Esophagus squamous epithelium (tissue), 5 donors: ENCODE measurements at places on chromosomes 13 and 19. TPM values are rescaled to one million over a fixed set of nuclear protein-coding genes. Genes with fewer than 3 reads are reported as not detected.

DNA sequence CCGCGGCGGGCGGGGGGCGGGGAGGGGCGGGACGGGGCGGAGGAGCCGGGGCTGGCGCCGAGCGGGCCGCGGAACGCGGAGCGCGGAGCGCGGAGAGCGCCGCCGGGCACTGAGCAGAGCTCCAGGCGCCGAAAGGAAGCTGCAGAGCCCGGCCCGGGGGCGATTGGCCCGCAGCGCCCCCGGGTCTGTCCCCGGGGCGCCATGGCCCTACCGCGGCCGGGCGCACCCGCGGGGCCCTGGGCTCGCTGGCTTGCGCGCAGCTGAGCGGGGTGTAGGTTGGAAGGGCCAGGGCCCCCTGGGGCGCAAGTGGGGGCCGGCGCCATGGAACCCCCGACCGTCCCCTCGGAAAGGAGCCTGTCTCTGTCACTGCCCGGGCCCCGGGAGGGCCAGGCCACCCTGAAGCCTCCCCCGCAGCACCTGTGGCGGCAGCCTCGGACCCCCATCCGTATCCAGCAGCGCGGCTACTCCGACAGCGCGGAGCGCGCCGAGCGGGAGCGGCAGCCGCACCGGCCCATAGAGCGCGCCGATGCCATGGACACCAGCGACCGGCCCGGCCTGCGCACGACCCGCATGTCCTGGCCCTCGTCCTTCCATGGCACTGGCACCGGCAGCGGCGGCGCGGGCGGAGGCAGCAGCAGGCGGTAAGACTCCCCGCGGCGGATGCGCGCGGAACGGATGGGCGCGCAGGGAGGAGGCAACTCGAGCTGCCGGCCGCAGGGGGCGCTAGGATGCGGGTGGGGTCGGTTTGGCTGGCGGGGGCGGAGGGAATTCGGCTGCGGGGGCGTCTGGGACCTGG lies at the start of gene PDE4A:
Gene PDE4A, plus strand, starts transcription at position 95 of the 796 bp plus-strand sequence. Its CDS starts 227 bp downstream, at position 322.
- peaks cover 45% of the 10 kb centered on the region for H3K4me1 ChIP-seq
- H3K4me3 ChIP-seq, result peak within 1 kb of the TSS; percentile 32

MATK gene
- total RNA-seq, result 1.1 TPM

P2RY11 gene
- 2.9 TPM for total RNA-seq

DNA sequence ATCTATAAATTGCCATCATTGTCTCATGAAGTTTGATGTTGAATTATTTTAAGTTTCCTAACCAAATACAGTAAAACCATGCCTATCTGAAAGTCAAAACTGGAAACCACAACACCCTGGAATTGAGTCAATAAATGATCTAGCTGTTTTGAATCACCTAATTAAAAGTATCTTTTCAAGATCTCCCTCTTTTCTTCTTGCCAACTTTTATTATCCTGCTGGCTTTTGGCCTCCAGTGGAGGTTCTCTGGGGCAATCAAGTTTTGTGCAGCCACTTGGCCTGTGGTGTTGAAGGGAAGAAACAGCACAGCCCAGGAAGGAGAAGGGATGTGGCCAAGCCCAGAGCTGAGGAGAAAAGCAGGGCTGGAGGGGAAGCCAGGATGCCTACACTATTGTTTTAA lies 255.4 kb downstream of the COG6 start:
- H3K36me3 ChIP-seq, result no peaks in the 10 kb centered on the region
- no peak overlapping the region for H3K4me3 ChIP-seq
- no peak for DNase-seq
- no peaks in the 10 kb centered on the region for H3K27me3 ChIP-seq
- no peak overlapping the region for H3K27ac ChIP-seq

TGFBR3L gene
- not detected for total RNA-seq

PLK5 gene
- total RNA-seq, result 0.66 TPM

GPC6 gene
- total RNA-seq, result 0.57 TPM

GRCh38 chr13:30841154-30841553 lies 64.9 kb upstream of the MEDAG start:
- no peak overlapping the region for H3K4me3 ChIP-seq
- H3K27ac ChIP-seq, result no peak overlapping the region
- no peaks in the 10 kb centered on the region for H3K4me1 ChIP-seq
- H3K36me3 ChIP-seq, result no peaks in the 10 kb centered on the region
- no peak for DNase-seq

IRS2 gene
- total RNA-seq, result 5.0 TPM

GRCh38 chr13:41061914-41062837 lies 867 bp downstream of the WBP4 start:
- H3K36me3 ChIP-seq, result peaks cover 27% of the 10 kb centered on the region
- DNase-seq, result no peak
- H3K4me1 ChIP-seq, result peaks cover 20% of the 10 kb centered on the region
- H3K27me3 ChIP-seq, result no peaks in the 10 kb centered on the region
- peak overlapping the region; percentile 97 for H3K27ac ChIP-seq

PCP2 gene
- 0.57 TPM for total RNA-seq

DNA sequence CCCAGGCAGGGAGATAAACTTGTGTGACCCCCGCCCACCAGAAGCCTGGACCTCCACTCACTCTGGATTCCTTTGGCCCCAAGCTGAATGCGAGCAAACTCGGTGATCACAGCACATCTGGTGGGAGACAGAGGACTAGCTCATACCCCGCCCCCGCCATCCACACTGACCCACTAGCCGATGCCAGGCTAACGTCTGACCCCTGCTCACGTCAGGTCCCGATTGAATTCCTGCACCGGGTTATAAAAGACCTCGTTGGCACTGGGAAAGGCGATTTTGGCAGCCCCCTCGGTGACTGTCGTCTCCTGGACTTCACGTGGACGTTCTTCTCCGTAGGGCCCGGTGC lies 631 bp downstream of the TRMT1 start:
- no peak for DNase-seq
- no peaks in the 10 kb centered on the region for H3K27me3 ChIP-seq
- H3K4me3 ChIP-seq, result peak overlapping the region; percentile 98
- H3K36me3 ChIP-seq, result no peaks in the 10 kb centered on the region
